ENCODE measurements at places on chromosomes 12 and 14.
A peak's percentile ranks its signal among the peaks of the same experiment; 100 is the strongest.

GRCh38 chr14:45038865-45039264 lies 45.1 kb upstream of the PRPF39 start:
- no peak for DNase-seq

- DNase-seq = no peak
These were observed 13.3 kb upstream of the YBX3 start for GRCh38 chr12:10736463-10736862.

DNA sequence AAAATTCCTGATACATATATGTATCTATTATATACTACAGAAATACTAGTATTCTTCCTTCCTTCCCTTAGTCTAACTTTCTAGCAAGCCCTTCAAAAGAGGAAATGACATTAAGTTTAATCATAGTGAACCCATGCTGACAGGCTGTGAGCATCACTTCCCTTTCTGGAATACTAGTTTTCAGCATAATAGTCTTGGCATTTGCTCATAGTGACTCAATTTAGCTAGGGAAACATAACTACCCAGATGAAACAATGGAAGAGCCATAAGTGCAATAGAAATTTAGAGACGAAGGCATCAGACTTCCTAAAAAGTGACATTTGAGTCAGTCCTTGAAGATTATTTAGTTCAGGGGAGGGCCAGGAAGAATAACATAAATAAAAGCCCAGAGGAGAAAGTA lies 184.5 kb upstream of the CRY1 start:
- DNase-seq = no peak

DNA sequence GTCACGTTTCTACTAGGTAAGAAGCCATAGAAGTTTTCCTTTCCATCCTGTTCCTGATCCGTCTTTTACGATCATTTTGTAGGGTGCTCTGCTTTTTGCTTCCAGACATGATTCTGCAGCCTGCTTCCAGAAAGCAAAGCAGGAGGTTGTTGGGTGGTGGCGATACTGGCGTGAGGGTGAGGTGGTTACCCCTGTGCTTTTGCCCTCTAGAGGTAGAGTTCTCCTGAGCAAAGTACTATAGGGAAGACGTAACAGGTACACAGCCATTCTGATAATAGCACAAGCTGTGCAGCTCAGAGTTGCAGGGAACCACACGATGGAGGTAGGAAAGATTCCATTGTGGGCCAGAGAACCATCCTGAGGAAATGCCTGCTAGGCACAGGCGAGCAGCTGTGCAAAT lies 186.0 kb downstream of the PAH start:
- no peak for DNase-seq

DNA sequence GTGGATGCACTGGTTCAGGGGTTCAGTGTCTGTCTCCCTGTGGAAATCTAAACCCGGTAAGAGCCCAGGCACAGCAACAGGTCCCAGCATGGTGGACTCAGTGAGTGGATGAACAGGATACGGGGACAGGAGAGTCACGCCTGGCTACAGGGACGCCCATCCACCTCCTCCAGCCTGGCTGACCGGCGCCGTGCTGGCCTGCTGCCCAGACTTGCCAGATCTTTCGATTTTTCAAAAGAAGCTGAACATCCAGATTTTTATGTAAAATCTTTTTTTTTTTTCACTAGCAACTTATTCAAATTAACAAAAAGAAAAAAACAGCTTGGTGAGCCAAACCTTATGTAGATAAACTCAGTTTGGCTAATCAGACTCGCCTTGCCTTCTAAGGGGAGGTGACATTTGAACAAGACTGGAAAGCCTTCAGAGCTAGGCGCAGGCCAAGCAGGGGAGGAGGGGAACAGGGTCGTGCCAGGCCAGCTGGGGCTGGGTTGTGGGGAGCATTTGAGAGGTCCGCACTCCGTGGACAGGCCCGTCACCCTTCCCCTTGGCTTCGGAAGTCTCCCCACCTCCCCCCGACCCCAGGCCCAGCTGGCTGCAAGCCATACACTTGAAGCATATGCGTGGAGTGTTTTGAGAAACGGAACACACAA lies 87.8 kb upstream of the NCOR2 start:
- no peak for DNase-seq

GRCh38 chr14:34623506-34623905 lies 6.4 kb downstream of the SNX6 start:
- DNase-seq = no peak

GRCh38 chr12:102465762-102466560 lies 14.4 kb downstream of the IGF1 start:
- DNase-seq = no peak

- DNase-seq = no peak
These were observed 28.4 kb downstream of the TXNRD1 start for GRCh38 chr12:104243971-104244370.

DNA sequence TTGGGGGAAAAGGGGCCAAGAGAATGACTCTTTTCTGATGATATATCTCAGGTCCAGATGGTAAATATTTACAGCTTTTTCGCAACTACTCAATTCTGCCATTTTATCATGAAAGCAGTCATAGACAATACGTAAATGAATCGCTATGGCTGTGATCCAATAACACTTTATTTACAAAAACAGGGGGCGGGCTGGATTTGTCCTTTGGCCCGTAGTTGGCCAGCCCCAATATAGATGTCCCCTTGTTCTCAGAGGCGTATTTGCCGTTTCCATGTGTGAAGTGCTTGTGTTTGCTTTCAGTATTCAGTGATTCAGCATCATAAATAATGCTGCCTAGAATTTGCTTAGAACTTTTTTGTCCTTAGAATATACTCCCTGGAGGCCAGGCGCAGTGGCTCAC lies 77.2 kb downstream of the CCDC92 start:
- no peak for DNase-seq

DNA sequence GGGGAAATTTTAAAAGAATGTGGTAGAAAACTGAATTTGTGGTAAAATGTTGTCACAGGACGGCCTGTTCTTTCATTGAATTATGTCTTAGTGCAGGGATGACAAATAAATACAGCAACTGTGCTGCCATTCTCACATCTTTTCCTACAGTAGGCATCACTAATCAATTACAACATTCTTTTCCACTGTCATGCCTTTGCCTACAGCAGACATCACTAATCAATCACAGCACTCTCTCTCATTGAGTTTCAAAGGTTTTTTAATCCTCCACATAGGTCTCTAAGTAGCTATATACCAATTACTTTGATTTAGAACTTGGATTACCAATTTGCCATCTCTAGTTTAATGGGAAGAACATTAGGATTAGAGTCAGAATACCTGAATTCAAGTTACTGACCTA lies 30.1 kb downstream of the NTF3 start:
- no peak for DNase-seq

DNA sequence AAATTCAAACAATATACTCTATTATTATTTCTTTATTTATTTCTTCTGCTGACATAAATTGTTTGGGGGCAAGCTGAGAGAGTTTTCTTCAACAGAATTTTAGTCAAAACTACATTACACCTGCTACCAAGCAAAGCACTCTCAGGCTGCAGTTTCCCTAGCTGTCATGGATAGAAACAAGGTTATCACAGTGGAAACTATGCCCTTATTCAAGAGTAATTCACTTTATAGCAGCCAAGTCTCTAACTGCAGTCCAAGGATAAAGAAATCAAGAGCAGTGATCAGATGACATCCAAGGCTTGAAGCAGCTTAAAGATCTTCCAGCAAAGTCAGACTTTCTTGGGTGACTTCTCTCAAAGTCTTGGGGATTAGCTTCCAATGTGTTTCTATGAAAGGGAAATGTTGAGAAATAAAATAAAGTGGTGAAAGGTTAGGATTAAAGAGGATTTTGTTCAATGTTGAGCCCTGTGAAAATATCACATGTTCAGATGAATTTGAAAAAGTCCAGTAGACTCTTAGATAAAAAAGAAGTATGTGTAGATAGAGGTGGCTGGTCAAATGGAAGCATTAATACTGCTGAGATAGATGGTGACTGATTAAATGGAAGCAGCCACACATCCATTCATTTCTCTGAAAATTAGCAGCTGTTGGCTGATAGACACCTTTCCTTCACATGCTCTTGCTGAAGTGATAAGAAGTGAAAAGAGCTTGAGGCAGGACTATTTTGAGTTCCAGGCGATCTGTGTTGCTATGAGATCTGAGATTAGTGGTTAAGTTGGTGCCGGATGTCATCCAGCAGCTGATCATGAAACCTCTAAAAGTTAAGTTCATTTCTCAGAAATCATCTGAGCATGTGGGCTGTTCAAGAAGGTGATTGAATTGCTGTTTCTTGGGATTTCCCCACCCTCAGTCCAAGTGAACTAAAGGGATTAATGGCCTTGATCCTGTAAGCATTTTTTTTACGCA lies 257.8 kb upstream of the BTG1 start:
- DNase-seq = peak; percentile 87

DNA sequence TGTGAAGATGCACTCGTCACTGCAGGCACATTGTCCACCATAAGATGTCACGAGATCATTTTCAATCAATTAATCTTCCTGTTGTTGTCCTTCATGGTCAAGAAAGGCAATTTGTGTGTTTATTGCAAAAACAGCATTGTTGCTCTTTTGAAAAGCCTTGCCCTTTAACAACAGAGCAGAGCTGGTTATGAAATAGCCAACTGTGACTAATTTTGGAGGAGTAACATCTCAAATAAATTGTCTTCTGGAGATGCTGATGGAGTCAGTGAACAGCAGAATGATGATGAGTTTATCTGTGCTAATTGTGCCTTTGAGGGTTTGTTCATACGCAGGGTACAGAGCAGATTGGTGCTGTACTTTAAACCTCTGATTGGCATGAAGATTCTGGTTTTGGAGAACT lies 88.3 kb upstream of the E2F7 start:
- no peak for DNase-seq

DNA sequence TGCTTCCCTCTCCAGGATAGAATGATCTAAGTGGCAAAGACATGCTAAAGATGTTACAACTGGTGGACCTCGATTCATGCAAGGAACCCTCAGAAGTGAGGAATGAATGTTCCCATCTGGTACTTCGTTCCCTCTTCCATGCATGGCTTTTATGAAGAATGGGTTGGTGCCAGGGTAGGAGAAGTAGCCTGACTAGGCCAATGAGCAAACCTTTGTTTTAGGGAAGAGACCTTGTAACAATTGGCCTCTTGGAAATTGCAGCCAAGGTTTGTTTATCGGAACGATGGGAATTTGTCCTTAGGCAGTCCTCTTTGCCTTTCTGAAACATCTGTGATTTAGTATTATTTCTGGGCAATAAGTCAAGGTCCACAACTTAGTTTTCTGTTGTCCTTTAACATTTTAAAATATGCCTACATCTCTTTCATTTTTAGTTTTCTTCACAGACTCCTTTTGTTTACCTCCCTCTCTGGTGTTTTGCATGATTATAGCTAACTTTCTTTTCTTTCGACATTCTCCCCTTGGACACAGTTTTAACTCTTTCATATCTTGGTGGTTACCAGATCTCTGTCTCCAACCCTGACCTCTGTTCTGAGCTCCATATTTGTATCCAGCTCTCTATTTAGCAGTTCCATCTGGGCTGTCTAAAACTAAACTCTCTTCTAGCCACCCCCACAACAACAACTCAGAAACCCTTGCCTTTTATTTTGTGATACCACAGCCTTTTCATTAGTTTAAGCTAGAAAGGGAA lies 70.0 kb downstream of the DIP2B start:
- no peak for DNase-seq

DNA sequence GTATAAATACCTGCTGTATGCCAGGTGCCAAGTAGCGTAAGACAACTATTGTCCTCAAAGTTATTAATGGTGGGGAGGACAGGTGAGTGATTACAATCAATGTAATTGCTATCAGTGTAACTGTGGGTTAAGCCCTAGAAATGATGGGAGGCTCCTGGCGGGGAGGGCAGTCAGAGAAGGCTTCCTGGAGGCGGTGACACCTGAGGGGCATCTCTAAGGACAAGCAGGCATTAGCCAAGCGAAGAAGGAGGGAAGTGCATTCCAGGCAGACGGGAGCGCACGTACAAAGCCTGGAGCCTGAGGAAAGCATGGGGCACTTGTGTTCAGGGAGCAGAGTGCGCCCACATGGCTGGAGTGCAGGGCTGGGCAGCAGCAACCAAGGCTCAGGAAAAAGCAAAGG lies 182.9 kb upstream of the PRMT8 start:
- DNase-seq = no peak

- DNase-seq = no peak
These were observed 210.1 kb downstream of the SUDS3 start for GRCh38 chr12:118586433-118586832.

DNA sequence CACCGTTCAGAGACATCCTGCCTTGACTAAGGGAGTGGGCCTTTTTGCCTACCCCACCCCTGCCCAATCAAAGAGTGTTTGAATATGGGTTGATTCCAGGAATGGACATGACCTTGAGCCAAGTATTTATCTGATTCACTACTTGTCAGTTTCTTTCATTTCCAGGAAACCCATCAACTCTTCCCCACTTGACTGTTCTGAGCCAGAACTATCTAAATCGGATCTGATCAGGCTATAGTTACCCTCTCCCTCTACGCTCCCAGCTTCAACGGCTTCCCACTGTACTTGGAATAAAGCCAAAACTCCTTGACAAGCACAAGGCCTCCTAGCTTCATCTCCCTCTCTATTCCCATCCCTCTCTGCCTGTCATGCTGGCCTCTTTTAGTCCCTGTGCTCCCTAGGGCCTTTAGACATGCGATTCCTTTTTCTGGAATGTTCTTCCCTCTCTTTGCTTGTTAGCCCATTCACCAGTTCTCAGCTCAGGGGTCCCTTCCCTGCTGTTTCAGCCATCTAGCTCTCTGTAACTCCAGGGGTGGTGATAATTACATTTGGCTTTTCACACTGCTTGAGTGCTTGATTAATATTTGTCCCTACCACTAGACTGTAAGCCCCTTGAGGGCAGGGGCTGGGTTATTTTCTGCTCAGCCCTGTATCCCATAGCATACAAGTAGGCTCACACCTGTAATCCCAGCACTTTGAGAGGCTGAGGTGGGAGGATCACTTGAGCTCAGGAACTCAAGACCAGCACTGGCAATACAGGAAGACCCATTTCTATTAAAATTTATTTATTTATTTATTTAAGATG lies 5.5 kb upstream of the ITPK1 start:
- DNase-seq = no peak

GRCh38 chr12:9030776-9031175 lies 41.4 kb downstream of the KLRG1 start:
- DNase-seq = no peak

- DNase-seq = no peak
These were observed 306.2 kb upstream of the SFSWAP start for GRCh38 chr12:131404705-131405104.

GRCh38 chr14:59897757-59898383 lies 22.1 kb upstream of the LRRC9 start:
- peak; percentile 5 for DNase-seq

DNA sequence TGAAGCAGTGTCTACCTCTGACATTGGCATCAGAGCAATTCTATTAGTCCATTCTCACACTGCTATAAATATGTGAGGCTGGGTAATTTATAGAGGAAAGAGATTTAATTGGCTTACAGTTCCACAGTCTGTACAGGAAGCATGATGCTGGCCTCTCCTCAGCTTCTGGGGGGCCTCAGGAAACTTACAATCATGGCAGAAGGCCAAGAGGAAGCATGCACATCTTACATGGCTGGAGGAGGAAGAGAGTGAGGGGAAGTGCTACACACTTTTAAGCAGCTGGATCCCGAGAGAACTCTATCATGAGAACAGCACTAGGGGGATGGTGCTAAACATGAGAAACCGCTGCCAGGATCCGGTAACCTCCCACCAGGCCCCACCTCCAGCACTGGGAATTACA lies 25.7 kb upstream of the SEL1L start:
- DNase-seq = no peak

- no peak for DNase-seq
These were observed 635.4 kb downstream of the NRXN3 start for GRCh38 chr14:78805570-78805969.

Measured in CD4-positive, alpha-beta T cell treated with Interferon alpha-2 for 1 hour (primary cell).